ENCODE measurements at places on chromosomes 7 and 10.
A peak's percentile ranks its signal among the peaks of the same experiment; 100 is the strongest.

GRCh38 chr7:131011976-131012375 is 278.0 kb upstream of the KLF14 start:
- DNase-seq: peak; percentile 95

DNA sequence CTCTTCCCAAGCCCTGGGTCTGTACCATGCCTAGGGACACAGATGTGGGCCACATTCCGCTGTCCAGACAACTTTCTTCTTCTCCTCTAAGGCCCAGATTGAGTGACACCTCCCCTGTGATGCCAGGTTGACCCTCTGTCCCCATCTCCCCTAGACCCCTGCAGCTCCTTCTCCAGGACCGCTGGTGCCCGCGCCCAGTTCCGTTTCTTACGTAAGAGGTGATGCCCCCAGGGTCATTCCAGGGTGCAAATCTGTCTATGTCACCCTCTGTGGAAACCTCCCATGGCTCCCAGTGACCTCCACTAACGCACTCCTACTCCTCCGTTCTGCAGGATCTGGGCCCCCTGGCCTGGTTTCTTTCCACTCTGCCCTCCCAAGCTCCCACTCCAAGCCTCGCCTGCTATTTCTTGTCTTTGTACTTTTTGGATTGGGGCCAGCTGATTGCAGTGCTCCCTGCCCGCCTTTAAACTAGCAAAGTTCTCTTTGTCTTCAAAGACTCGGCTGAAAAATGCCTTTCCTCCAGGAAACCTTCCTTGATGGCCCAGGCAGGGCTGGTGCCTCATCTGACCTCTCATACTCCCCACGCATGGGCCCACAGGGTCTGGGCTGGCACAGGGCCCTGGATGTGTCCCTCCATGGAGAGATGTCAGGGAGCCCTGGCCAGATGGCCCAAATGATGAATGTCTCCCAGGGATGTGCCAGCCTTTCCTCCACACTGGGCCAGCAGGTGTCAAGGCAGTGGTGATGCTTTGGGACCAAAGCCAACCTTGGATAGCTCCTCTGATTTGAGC is 21.3 kb upstream of the ELN start:
- no peak for DNase-seq

DNA sequence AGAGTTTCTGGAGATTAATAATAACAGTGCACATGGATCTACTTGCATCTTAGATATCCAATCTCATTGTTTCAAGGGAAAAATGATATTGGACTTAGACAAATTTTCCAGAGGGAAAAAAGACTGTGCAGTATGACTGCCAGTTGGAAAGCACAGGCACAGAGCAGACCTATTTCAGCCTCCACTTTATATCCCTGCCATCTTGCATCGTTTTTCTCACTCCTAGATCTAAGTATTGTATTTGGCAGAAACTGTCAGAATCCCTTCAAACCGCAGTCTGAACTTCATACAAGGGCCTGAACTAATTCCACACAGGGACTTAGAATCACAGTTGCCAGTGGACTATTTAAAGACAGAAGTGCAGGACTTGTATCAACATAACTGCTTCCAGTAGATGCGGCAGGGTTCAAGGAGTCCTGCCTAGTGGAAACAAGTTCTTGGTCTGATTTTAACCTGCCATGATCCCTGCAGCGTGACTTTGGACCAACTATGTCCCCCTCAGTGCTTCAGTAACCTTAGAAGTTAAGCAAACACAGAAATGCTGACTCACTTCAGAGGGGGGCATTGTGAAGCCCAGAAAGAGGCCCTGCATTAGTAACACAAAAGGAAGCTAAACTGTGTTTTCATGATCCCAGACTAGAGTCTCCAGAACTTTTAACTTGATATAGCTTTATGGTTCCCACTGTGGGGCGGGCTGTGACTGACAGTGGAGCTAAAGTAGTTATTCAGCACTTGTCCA is 95.7 kb upstream of the PALS2 start:
- peak; percentile 70 for DNase-seq

- no peak for DNase-seq
Measured at GRCh38 chr7:139603282-139603681, 79.8 kb downstream of the CLEC2L start.

GRCh38 chr10:100890673-100891317 is 22.0 kb upstream of the SLF2 start:
- DNase-seq: peak; percentile 96

DNA sequence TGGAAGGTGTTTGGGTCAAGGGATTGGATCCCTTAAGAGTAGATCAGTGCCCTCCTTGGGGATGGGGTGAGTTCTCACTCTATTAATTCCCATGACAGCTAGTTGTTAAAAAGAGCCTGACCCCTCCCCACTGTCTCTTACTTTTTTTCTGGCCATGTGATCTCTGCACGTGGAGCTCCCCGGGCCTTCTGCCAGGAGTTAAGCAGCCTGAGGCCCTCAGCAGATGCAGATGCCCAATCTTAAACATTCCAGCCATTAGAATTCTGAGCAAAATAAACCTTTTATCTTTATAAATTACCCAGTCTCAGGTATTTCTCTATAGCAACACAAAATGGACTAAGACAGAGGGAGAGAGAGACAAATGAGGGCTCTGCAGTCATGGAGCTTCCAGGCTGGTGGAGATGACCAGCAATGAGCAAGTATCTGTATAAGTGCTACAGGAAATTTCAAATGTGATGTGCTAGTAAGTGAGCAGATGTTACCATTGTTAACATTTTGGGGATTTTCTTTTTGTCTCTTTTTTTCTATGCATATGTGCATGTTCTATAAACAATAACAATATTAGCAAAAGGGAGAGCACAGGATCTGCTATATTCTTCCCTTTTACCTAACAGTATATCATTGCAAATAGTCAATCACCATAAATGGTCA is 26.7 kb downstream of the PLPP4 start:
- no peak for DNase-seq
